ENCODE measurements at places on chromosomes 3 and 15.

DNA sequence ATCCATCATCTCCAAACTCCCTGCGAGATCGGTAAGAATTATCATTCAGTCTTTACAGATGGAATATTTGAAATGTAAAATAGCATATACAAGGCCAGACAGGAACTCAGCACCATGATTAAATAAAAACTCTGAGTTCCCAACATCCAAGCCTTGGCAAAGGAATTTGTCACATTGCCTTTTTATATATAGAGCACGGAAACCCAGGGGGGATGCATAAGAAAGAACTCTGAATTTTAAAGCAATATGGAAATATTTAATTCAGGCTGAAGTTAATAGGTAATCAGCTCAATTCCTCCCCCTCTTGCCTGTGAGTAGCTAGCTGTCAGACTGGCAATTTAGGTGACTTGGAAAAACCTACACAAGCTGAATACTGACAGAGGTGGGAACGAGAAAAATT, 217.9 kb upstream of the KCNMB2 start:
- DNase-seq: no peak

DNA sequence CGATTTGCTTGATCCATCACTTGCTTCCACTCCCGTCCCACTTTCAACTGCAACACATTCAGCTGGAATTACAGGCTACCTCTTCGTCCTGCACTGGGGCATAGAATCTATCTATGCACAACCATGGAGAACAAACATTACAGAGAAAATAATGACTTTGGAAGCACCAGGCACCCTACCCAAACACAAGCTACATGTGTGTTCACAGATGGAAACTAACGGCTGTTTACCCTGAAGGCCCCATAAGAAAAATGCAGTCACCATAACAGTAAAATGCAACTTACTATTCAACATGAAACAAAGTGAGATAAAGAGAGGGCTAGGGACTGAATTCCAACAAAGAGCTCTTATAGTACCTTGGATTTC, 496.8 kb downstream of the FOXP1 start:
- no peak for DNase-seq

- no peak for DNase-seq
Measured at GRCh38 chr3:42257007-42257406, 9.0 kb downstream of the CCK start.

- no peak for DNase-seq
Measured at GRCh38 chr3:53252096-53252946, 3.5 kb downstream of the TKT start.

DNA sequence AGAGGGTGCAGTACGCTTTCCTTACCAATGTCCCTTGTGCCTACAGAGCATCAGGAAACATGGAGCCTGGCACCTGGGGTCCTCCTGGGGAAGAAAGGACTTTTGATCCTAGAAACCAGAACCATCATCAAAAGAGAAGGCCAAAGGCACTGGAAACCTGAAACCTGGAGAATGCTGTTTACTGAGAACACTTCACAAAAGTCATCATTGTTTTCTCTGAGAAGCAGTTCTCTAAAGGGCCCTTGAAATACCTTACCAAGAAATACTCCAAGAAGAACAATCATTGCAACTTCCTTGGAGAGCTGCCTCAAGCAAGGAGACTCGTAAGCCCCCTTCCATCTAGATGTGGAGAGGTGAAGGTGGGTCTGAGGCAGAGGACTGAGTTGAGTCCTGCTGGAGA, 66.0 kb downstream of the TLE3 start:
- DNase-seq: no peak
